ENCODE measurements at places on chromosomes 12 and 14.

- no peak for DNase-seq
Observed at GRCh38 chr12:79725987-79726386, 35.2 kb upstream of the PAWR start.

DNA sequence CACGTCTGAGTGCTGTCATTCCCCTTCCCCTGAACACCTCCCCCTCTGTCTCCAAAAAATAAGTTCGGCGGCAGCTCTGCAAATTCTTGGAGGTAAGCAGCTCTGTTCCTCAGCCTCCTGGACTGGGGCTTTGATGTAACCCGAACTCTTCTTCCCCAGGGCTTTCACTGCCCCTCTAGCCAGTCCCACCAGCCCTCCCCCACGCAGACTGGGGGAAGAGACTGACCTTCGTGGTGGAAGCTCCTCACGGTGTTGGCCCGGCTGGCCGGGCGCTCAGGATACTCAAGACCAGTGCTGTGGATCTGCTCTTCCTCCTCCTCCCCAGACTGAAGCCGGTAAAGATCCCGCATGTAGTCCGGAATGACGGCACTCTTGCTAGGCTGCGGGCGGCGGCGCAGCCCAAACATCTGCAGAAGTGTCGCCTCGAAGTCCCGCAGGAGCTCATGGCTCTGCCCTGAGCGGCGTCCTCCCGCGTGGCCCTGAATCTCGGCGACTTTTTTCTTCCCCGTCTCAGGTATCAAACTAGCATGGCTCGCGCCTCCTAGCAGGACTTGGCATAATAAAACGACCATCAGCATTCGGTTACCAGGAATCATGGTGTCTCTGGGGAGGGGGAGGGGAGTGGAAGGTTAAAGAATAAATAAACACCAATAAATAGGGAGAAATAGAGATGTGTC is 4.9 kb downstream of the BMP4 start:
- no peak for DNase-seq

- no peak for DNase-seq
Observed at GRCh38 chr12:23621900-23622299, 327.6 kb downstream of the SOX5 start.

GRCh38 chr12:80551897-80552296 is 107.9 kb downstream of the PTPRQ start:
- DNase-seq = no peak

DNA sequence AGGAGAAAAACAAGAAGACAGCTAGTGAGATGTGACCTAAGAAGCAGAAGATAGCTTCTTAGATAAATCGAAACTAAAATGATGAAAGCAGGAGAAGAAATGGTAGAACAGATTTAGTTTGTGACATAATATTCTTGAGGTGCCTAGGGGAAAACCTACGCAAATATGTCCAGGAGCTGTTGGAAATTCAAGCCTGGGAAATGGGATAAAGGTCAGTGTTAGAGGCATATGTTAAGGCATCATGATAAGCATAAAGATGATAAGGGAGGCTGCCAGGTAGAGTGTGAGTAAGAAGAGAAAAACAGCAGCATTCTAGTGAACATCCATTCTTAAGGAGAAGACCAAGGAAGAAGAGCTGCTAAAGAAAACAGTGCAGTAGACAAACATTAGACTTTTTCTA is 109.6 kb upstream of the LGR5 start:
- no peak for DNase-seq

- DNase-seq = no peak
Observed at GRCh38 chr14:103402695-103403094, 17.5 kb downstream of the MARK3 start.
